ENCODE measurements at places on chromosomes 6 and 20.
A peak's percentile ranks its signal among the peaks of the same experiment; 100 is the strongest.

DNA sequence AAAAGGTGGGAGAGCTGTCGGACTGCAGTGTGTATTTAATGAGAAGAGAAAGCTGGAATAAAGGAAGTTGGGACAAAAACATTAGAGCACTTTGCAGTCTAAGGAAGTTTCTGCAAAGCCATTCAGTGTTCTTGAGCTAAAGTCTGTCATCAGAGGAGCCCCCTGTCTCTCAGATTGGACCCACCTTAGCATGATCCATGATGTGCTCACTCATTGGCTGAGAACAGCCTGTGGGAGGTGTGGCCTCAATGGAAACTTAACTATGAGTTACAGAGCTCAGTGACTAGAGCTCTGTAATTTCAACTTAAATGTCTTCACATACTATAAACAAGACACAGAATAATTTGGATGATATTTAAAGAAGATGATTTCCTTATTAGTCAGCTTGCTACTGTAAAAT is 437.0 kb downstream of the BTBD3 start:
- no peak for DNase-seq
- no peaks in the 10 kb centered on the region for H3K4me1 ChIP-seq
- H3K4me3 ChIP-seq: peak overlapping the region; percentile 10
- H3K27ac ChIP-seq: no peak overlapping the region

DNA sequence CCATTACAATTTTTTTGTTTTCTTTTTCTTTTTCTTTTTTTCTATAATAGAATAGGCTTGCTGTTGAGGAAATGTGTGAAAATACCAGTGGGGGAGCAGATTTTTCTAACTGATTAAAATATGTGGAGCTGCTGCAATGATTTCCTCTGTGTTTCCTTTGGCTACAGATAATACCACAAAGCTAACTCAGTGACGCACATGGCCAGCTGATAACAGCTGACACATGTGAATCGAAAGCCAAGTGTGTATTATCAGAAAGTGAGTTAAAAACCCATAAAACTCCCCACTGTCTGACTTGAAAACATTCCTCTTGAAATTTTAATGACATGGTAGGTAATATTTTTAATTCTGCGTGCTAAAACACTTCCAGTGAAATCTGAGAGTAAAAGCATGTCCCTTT is 70.8 kb upstream of the AHI1 start:
- H3K27me3 ChIP-seq: no peaks in the 10 kb centered on the region
- no peaks in the 10 kb centered on the region for H3K36me3 ChIP-seq
- H3K4me3 ChIP-seq: no peak overlapping the region

- peak overlapping the region; percentile 80 for H3K4me3 ChIP-seq
- H3K36me3 ChIP-seq: no peaks in the 10 kb centered on the region
- DNase-seq: no peak
- no peaks in the 10 kb centered on the region for H3K27me3 ChIP-seq
- H3K27ac ChIP-seq: peak overlapping the region; percentile 87
Observed at GRCh38 chr6:119348748-119349360, 707 bp downstream of the MAN1A1 start.

DNA sequence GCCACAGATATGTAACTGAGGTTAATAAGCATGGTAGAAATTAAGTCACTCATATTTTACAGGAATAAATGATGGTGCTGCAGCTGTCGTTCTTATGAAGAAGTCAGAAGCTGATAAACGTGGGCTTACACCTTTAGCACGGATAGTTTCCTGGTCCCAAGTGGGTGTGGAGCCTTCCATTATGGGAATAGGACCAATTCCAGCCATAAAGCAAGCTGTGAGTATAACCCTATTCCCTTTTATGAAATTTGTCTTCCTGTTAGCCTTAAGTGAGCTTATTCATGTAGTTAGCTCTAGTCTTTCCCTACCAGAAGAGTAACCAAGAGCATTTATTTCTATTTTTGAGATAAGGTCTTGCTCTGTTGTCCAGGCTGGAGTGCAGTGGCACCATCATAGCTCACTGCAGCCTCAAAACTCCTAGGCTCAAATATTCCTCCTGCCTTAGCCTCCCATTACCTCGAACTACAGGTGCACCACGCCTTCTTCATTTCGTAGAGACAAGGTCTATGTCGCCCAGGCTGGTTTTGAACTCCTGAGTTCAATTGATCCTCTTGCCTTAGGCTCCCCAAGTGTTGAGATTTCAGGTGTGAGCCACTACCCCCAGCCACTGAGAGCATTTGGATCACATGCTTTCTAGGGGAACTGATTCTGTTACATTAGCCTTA is 12.0 kb downstream of the TCP1 start:
- DNase-seq: no peak
- H3K27me3 ChIP-seq: no peaks in the 10 kb centered on the region
- peaks cover 51% of the 10 kb centered on the region for H3K36me3 ChIP-seq
- no peak overlapping the region for H3K4me3 ChIP-seq
- no peak overlapping the region for H3K27ac ChIP-seq

GRCh38 chr20:11271319-11271718 is 597.5 kb upstream of the JAG1 start:
- no peaks in the 10 kb centered on the region for H3K4me1 ChIP-seq
- DNase-seq: no peak
- no peaks in the 10 kb centered on the region for H3K36me3 ChIP-seq
- H3K27ac ChIP-seq: no peak overlapping the region

All from right atrium auricular region (tissue), 2 donors.